Activated CD4-positive, alpha-beta T cell treated with anti-CD3 and anti-CD28 coated beads for 36 hours (primary cell): ENCODE measurements at places on chromosomes 2 and 18.
A peak's percentile ranks its signal among the peaks of the same experiment; 100 is the strongest.

DNA sequence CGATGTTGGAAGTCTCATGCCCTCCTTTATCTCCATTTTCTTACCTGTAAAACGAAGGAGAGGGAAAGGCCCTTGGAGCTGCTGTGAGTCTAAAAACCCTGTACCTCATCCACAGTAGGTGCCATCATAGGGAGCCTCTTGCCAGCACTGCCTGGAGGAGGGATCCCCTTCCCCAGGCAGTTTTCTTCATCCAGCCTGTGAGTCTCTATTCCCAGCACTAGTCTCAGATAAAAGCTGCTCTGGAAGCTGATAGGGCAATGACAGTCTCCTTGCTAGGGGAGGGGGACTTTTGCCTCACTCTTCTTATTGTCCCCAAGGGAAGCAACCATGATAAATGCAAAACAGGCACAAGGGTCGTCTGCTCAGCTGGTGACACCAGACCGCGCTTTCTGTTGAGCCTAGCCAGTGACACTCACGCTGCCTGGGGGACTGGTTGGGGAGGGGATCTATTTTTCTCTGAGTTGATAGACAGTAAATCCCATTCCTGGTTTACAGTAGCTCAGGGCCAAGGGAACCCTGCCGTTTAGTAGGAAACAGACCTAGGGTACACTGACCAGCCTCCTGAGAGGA, 139.5 kb upstream of the NABP1 start:
- DNase-seq: no peak

DNA sequence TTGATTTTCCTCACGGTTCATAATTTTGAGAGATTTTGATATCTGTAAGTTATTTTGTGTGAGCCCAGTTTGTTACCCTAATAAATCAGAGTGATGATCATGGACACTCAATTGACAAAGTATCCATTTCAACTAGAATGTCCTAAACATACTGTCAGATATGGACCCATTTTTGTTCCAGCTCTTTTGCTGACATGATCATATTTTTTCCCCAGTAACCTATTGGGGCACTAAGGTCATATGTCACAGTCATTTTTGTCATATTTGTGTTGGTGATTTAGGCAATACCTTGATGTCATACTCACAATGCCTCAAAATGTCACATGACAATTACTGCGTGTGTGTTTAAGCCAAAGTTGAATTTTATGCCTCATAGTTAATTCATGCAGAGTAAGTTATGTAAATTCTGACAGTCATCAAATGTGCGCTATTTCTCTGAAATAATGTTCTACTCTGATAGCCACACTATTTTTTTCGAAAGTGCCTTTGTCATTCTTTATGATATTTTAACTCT, 218.7 kb downstream of the ARHGAP15 start:
- no peak for DNase-seq

DNA sequence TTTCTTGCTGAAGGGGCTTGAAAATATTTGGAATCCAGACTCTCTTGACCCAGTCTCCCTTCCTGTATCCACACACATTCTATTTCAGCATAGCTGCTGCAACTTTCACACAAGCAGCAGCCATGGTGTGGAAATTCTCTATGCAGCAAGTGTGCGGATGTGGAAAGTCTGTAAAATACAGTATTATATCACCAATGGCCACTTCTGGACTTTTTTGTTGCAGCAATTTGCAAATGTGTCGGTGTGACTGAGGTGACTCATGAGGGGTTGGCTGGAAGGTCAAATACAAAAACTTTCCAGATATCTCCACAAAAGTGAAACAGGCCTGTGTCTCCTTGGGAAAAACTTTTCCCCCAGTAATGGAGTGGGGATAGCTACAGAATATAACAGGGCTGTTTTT, 299.3 kb upstream of the GYPC start:
- DNase-seq: no peak

DNA sequence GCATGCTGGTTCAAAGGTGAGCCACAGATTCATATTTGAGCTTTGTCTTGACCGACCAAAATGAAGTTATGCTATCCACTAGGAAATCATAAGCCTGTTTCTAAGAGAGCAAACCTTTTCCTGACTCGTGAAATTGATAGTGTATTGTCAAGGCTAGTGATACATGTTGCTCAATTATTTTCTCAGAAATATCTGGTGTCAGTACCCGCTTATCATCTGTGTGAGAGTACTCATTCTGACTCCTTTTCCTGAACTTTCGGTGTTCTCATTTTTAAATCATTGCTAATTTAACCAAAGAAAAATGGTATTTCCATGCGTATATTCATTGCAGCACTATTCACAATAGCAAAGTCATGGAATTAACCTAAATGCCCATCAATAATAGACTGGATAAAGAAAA, 56.2 kb downstream of the SGPP2 start:
- DNase-seq: no peak

DNA sequence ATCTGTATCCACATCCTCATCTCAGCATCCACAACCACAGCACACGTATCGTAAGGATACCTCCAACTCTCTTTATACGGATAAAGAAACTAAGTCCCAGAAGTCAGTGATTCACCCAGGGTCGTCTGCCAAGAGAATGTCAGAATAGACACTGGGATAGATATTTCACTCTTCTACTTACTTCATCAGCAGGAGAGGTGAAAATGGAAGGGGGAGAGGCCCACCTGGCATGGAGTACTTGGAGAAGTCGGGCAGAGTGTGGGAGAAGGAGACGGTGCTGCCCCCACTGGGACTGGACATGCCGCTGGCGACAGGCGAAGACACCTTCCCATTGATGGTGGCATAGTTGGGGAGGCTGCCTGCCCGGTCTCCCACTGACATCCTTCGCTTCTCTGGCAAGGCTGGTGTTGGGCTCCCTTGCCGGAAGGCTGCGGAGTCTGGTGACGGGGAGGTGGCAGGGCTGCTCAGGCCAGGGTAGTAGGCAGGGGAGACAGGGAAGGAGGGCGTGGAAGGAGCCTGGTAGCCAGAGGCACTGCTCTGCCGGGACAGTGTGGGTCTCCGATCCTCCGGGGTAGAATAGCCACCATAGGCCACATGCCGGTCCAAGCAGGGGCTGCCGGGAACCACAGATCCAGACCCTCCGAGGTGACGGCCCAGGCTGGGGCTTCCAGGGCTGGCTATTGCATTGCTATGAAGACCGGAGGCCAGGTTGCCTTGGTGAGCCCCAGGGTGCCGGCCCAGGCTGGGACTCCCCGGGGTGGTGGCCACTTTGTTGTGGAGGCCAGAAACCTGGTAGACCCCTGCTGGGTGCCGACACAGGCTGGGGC, 185.1 kb downstream of the TNS1 start:
- DNase-seq: no peak

DNA sequence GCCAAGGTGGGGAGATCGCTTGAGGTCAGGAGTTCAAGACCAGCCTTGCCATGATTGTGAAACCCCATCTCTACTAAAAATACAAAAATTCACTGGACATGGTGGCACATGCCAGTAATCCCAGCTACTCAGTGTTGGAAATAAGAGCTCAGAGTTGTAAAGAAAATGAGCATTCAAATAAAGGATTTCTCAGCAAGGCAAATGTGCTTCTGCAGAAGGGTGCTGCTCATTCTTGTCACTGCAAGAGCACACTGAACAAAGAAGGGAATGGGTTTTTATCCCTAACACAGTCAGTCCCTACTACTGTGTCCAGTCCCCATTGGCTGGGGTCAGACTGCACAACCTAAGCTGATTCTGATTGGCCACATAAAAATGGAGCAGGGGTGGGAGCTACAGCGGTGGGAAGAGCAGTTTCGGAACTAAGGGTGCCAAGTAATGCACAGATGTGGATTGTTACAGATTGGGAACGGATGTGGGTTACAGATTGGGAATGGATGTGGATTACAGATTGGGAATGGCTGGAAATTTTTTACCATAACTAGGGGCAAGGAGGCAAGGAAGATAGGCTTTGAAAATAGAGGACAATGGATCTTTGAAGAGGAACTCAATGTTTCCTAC, 31.1 kb upstream of the TRAPPC8 start:
- no peak for DNase-seq

- no peak for DNase-seq
Observed at GRCh38 chr2:139825726-139826125, 1045.5 kb upstream of the NXPH2 start.

DNA sequence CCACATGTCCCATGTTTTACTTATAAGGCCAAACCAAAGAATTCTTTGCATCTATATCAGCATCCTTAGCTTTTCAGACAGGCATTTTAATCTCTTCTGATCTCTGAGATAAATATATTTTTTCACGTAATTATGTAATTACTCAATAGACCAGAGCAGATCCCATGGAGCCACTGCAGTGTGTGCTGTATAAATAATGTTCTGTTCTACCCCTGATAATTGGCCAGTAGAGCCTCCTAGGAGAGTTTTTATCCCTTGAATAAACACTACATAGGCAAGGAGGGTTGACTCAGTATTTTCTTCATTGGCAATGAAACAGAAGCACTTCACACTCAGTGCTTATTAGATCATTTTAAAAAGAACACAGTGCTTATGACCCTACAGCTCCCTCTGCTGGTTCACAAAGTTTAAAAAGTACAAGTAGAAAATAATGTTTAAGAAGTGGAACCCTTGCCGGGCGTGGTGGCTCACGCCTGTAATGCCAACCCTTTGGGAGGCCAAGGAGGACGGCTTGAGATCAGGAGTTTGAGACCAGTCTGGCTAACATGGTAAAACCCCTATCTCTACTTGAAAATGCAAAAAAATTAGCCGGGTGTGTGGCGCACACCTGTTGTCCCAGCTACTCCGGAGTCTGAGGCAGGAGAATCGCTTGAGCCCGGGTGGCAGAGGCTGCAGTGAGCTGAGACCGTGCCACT, 91.9 kb downstream of the PPP1R1C start:
- peak; percentile 23 for DNase-seq

- no peak for DNase-seq
Observed at GRCh38 chr2:204116159-204116792, 179.7 kb downstream of the ICOS start.

DNA sequence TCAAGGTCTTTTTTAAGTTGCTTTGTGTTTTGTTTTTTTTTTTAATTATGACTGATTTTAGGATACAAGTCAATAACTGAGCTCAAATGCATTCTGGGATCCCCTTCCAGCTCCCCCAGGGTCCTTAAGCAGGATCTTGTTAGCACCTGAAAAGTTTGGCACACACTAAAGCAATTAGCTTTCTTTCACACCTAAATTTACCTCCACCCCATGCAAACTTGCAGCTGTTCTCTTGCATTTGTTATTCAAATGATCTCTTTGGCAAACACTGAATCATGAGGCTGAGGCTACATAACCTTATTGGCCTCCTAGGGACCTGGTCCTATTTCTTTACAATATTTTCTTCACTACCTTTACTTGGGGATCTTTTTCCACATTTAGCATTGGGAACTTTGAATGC, 2026.1 kb upstream of the CELF4 start:
- DNase-seq: no peak

DNA sequence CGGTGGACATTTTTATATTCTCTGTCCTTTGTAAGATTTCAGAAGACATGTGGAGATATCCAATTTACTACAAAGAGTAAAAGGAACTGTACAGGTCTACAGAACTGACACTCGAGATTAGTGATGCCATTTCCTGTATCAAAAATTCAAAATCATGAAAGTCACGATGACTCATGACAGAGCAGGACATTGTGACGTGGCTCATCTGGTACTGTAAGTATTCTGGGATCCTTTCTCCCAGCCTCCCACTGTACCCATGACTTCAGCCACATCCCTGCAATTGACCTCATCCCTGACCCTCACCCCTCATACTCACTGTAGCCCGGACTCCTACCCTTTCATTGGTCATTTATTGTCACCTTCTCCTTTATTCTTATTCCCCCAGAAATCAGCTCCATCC, 736.5 kb downstream of the EPHA4 start:
- DNase-seq: no peak

DNA sequence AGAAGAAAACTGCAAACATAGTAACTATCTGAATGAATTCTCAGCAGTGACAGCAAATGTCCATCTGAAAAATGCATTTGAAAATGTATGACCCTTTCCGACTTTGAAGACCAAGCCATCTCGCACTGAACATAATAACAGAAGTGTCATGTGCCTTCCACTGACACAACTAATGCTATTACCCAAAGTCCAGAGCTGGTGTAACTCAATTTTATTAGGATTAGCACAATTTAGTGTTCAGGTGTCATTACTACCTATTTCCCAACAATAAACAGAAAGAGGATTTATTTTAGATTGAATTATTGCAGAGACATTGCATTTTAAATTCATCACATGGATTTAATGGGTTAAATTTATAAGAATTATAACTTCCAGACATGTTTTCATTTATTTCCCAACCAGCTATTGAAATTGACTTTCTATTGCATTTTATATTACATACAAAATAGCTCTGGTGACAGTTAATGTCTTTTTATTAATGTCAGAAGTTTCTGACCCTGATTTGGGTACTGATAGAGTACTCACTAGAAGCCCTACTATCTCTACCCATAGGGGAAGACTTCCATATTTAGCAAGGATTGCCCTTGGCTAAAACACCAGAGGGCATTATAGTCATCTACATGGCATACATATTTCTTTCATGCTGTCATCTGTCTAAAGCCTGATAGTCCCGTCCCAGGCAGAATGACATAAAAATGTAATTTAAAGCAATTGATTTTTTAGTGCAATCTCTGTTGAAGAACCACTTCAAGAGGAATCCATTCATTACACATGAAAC, 7.0 kb upstream of the STK39 start:
- no peak for DNase-seq

DNA sequence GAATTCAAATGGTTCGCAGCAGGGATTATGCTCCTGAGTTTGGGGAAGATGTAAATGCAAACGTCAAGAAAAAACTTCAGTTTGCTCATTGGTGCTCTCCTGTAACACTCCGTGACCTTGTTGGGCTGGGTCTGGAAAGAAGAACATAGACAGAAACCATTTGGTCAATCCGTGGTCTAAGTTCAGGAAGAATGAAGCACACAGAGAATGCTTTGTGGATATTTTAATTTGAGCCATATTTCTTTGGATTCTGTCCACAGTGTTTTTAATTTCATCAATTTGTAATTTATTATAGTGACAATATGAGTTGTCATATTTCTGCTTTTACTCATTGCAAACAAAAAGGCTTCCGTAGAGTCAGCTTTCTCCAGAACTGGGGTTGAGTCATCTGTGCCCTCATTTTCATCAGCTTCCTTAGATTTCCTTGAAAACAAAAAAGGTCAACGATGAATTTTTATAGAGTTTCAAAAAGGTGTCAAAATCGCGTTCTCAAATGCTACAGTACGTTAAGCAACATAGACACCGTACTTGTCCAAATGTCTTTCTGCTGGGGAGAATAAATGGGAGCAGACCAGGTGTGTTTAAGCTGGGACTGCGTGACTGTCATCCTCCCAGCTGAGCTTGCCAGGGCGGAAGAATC, 606.4 kb downstream of the RNF144A start:
- DNase-seq: peak; percentile 27

DNA sequence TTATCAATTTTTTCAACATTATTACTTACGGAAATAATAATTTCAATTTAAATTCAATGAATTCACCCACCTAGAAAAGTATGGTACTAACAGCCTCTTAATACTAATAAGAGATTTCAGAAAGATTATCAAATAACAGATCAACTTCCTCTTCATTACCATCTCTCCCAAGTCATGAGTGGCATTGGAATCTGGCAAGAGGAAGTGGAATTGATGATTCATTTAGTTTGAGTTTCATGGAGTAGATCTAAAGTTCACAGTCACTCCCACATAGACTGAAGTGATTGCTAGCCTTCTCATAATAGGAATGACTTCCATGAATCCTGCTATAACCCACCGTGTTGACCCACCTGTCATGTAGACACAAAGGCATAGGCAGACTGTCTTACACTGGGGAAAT, 77.7 kb upstream of the WDR75 start:
- no peak for DNase-seq

- no peak for DNase-seq
Observed at GRCh38 chr2:39730685-39731302, 48.3 kb downstream of the THUMPD2 start.
